Stimulated activated CD4-positive, alpha-beta T cell treated with anti-CD3 and anti-CD28 coated beads, Interleukin-15, amount 100 ng/mL, for 1 hour (primary cell): ENCODE measurements at places on chromosomes 1 and 21.

DNA sequence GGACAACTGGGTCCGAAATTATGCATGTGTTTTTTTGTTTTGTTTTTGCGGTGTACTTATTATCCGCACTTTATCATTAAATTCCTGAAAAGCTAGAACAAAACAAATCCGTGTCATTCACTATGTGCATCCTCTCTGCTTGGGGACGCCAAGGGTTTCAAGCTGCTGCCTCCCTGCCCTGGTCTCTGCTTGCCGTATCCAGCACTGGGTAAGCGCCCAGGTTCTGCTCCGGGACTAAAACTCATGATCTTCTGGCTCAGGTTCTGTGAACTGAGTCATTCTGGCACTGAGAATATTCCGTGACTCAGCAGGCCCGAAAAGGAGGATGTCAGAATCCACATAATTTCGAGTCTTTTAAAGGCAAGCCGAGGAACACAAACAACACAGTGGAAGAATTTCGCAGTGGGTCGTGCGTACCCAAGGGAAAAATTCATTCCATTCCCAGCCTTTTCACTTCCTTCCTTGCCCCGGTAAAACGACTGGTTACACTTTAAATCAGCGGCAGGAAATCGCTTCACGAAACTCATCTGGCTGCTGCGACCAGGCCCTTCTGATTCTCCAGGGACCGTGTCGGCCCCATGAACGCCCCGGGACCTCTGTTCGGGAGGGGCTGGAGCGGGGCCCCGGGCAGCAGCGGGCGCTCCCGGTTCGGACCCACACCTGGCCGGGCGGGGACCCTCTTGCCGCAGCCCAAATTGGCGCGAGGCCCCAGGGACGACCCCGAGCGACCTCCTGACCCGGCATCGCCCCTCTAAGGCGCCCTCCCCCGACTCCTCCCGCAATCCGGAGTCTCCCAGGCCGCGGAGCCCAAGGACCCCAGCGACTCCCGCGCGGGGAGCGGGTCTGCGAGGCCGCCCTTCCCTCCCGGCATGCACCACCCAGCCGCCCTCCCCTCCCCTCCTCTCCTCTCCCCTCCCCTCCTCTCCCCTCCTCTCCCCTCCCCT, 746 bp upstream of the LAMC1 start:
- no peak for DNase-seq

DNA sequence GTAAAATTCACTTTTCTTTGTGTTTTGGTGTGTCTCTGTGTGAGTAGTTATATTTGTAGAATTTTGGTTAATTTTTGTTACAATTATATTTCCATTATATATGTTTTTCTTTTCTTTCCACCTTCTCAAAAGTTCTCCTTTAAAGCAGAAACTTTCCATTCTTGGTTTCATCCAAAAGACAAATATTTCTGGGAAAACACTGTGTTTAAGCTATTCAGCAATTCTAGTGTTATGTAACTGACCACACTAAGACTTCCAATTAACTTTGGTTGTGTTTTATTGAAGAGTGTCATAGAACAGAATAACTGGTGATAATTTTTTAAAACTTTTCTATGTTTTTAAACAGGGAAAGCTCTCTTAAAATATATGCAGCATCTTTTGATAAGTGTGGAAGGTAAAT, 13.6 kb upstream of the RGL1 start:
- no peak for DNase-seq

GRCh38 chr1:193131266-193131860, 9.5 kb downstream of the CDC73 start:
- DNase-seq: no peak

- no peak for DNase-seq
Measured at GRCh38 chr1:9481048-9481447, 58.2 kb upstream of the SLC25A33 start.

GRCh38 chr21:34009193-34009592, 64.2 kb upstream of the MRPS6 start:
- no peak for DNase-seq

DNA sequence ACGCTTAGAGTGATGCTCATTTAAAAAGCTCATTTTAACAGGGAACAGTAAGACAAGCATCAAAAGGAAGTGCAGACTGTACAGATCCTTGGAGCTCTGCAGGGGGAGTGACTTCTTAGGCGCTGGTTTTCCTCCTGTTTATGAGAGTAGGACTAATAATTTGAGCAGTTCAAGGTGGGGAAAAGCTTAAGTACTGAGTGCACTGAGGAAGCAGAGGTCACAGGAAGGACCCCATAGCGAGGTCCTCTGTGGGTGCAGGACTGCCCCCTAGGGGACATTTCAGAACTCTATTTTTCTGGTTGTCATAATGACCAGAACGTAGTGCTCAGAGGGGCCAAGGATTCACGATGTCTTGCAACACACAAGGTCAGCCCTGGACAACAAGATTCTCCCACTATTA, 112.1 kb downstream of the HLCS start:
- no peak for DNase-seq

- no peak for DNase-seq
Measured at GRCh38 chr1:11473491-11474034, 5.4 kb upstream of the DISP3 start.

GRCh38 chr1:10612436-10613160, 137.8 kb downstream of the PEX14 start:
- DNase-seq: no peak

GRCh38 chr1:43541141-43541540, 10.5 kb downstream of the PTPRF start:
- no peak for DNase-seq

DNA sequence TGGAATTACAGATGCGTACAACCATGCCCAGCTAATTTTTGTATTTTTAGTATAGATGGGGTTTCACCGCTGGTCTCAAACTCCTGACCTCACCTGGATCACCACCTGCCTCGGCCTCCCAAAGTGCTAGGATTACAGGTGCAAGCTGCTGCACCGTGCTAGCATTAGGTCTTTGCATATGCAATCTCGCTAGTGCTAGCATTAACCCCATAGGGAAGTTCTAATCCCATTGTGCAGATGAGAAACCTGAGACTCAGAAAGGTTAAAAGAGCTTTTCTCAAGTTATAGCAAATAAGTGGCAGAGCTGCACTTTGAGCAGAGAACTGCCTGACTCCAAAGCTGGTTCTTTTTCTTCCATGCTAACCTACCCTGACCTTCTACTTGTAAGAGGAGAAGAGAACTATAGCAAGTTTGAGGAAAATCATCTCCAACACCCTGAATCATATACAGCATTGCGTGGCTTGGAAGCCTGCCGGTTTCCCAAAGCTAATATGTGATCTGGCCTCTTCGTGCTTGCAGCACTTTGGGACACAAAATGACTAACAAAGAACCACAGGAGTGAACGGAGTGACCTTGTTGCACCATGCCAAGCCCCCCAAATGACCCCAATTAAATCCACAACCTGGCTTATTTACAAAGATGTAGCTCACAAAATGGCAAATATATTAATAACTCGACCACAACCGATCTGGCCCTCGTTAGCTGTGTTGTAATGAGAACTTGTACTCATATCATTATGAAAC, 185.1 kb downstream of the TM2D1 start:
- DNase-seq: no peak

DNA sequence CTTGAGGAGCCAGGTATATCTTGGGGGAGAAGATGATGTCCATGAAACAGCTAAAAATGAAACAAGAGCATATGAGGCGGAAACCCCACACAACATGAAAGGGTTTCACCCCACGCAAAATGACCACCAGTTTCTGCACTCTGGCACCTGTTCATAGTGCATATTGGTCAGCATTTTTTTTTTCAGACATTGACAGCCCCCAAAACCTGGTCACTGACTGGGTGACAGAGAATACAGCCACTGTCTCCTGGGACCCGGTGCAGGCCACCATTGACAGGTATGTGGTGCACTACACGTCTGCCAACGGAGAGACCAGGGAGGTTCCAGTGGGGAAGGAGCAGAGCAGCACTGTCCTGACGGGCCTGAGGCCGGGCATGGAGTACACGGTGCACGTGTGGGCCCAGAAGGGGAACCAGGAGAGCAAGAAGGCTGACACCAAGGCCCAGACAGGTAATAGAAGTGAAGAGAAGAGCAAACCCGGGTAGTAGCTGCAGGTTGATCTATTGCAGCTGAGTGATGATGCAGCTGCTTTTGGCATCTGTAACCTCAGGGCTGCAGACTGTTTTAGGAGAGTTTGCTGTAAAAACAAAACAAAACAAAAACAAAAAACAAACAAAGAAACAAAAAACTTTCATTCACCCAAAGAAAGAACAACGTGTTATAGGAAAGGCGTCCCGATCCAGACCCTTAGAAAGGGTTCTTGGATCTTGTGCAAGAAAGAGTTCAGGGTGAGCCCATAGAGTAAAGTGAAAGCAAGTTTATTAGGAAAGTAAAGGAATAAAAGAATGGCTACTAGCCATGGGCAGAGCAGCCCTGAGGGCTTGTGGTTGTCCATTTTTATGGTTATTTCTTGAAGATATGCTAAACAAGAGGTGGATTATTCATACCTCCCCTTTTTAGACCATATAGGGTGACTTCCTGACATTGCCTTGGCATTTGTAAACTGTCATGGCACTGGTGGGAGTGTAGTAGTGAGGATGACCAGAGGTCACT, 51.0 kb downstream of the TNN start:
- no peak for DNase-seq

DNA sequence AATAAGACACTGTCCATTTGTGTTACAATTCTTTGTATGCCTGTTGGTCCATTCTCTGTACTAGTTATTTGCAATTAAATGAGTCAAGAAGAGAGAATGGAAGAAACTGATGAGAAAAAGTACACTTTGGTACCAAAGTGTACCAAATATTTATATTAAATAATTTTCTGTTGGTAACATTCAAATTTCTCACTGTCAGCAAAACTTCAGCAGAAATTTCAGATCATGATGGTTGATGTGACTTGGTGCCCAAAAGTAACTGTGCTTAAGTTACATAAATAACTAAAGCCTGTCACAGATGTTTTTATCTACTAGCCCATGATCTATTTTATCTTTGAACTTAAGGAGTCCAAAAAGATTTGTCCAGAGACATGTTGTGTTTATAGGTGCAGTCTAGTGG, 274.4 kb upstream of the CXADR start:
- no peak for DNase-seq

DNA sequence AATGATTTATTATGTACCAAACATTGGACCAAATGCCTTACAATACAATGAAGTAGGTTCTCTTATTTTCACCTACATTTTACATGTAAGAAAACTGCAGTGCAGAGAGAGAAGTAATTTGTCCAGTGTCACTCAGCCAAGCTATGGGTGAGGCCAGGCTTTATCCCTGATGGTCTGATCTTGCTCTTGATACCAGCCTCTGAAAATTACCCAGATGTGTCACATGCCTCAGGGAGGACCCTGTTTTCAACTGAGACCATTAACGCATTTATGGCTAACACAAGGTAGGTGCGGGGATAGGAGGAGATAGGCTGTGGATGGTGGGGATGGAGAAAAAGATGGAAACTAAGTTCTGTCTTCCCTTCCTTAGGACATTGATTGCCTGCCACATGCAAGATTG, 56.9 kb downstream of the NGF start:
- DNase-seq: no peak

GRCh38 chr1:246709835-246710234, 14.4 kb upstream of the SCCPDH start:
- DNase-seq: no peak

- DNase-seq: no peak
Measured at GRCh38 chr1:197521118-197521739, 253.2 kb downstream of the CRB1 start.
